Stomach (tissue), 19 donors: ENCODE measurements at places on chromosomes 12 and 14. TPM values are rescaled to one million over a fixed set of nuclear protein-coding genes. Genes with fewer than 3 reads are reported as not detected.

DNA sequence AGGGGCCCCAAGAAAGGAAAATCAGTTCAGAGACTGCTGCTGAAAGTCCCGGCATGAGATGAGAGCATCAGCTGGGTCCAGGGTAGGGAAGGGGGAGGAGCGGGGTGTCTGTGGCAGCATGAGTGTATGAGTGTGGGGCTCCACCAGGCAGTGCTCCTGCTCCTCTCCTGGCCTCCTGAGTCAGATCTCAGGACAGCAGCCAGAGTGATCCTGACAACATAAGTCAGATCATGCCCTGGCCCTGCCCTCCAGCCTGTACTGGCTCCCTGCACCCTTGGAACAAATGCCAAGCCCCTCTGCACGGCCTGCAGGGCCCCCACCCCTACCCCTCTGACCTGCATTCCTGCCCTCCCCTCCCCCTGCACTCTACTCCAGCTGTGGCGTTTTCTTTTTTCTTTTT is 24.2 kb upstream of the LRP1-AS start:
- no peaks in the 10 kb centered on the region for H3K27me3 ChIP-seq
- H3K36me3 ChIP-seq = peaks cover 87% of the 10 kb centered on the region
- no peak overlapping the region for H3K27ac ChIP-seq
- DNase-seq = no peak

GRCh38 chr12:98090731-98091130 is 424.7 kb upstream of the TMPO start:
- no peak overlapping the region for H3K4me3 ChIP-seq
- H3K36me3 ChIP-seq = no peaks in the 10 kb centered on the region
- DNase-seq = no peak
- no peaks in the 10 kb centered on the region for H3K4me1 ChIP-seq
- no peaks in the 10 kb centered on the region for H3K27me3 ChIP-seq

DNA sequence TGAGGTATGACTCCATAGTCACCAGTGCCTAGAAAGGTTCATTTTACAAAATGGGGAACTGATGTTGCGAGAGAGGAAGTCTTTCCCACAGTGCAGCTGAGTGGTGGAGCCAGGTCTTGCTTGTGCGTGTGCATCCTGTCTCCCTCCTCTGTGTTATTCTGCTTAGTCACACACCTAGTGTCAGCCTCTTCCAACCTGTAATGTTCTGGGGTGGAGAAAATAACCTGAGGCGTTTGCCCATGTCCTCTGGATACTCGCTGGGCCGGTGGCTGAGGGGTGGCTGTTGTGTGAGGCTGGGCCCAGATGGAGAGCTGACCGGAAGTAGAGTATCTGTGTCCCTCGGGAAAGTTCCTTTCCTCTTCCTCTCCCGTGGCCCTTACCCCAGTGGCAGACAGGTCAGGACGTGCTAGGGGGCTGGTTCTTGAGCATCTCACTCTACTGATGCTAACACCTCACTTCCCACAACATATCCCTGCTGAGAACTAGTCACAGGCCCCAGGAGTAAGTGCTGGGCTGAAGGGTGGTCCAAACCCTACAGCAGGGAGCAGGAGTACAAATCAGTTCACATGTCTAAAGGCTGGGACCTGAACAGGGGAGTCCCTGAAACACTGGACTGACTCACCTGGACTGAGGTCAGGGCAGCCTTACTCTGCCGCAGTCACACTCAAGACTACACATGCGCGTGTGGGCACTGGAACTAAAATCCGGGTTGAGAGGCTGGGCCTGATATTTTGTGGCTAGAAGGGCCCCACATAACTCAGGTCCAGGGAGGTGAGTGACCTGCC is 7.0 kb downstream of the MLF2 start:
- H3K27ac ChIP-seq = peak overlapping the region; percentile 67
- H3K27me3 ChIP-seq = no peaks in the 10 kb centered on the region
- no peaks in the 10 kb centered on the region for H3K4me1 ChIP-seq
- no peak overlapping the region for H3K4me3 ChIP-seq
- DNase-seq = no peak

DNA sequence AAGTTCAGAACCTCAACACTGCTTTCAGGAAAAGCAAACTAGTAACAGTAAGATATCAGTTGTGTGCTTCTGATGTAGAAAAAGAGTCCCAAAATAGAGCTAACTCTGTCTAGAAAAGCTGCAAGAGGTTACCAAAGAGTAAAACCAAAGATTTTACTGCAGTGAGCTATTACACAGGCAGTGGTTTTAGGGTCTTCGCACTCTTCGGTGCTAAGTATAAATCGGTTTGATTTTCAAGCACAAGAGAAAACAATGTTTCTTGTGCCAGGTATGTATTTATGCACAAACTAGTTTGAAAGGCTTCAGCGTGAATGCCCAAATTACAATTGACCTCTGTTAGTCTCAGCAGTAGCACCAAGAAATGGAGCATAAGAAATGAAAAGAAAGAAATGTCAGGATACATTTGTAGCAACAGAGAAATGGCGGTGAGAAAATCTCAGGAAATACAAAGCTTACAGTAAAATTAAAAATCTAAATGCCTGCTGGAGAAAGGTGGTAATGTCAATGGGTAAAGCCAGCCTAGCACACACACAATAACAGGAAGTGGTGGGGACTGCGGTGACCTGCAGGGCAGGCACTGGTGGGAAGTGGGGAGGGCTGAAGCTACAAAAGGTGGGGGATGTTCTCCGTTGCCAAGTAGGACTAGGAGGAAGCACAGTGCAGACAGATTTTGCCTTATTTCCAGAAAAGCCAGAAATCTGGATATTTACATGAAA is 18.0 kb upstream of the DYRK2 start:
- no peak overlapping the region for H3K27ac ChIP-seq
- H3K4me3 ChIP-seq = no peak overlapping the region
- no peaks in the 10 kb centered on the region for H3K27me3 ChIP-seq
- DNase-seq = peak; percentile 81

DNA sequence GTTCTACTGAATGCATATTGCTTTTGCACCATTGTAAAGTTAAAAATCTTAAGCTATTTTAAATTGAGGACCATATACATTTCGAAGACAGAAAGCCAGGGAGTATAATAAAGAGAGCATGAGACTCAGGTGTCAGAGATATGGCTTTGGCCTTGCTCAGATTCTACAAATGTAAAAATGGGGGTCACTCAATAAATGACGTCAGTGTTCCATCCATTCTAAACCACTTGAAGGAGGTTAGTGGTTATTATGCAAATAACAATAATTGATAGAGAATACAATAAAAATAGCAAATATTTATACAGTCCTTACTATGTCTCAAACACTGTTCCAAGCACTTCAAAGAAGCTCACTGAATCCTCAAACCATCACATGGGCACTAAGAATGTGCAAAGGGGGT is 20.1 kb downstream of the RTN1 start:
- DNase-seq = no peak
- H3K4me1 ChIP-seq = peaks cover 15% of the 10 kb centered on the region
- no peaks in the 10 kb centered on the region for H3K36me3 ChIP-seq
- H3K27ac ChIP-seq = no peak overlapping the region
- no peak overlapping the region for H3K4me3 ChIP-seq

DNA sequence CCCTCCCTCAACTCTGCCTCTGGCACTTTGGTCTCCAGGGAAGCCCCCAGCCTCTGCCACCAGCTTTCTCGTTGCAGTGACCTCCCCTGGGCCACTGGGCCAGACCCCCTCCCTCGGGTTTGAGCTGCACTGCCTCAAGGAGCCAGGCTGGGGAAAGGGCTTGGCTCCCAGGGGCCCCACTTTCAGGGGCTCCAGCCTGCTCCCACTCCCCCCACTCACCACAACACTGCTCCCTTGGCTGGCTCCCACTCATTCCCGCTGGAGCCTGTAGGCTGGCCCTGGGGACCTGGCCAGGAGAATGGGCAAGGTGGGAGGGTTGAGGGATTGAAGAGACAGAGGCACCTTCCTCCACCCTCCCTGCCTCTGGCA is 19.3 kb upstream of the KIF26A start:
- H3K4me1 ChIP-seq = peaks cover 26% of the 10 kb centered on the region
- no peaks in the 10 kb centered on the region for H3K36me3 ChIP-seq
- no peak overlapping the region for H3K4me3 ChIP-seq
- H3K27ac ChIP-seq = no peak overlapping the region
- H3K27me3 ChIP-seq = peaks cover 27% of the 10 kb centered on the region

- no peak overlapping the region for H3K27ac ChIP-seq
- no peaks in the 10 kb centered on the region for H3K27me3 ChIP-seq
- H3K36me3 ChIP-seq = no peaks in the 10 kb centered on the region
- H3K4me1 ChIP-seq = peaks cover 4% of the 10 kb centered on the region
- no peak overlapping the region for H3K4me3 ChIP-seq
These were observed 22.8 kb downstream of the FOXN4 start for GRCh38 chr12:109286252-109286651.

DNA sequence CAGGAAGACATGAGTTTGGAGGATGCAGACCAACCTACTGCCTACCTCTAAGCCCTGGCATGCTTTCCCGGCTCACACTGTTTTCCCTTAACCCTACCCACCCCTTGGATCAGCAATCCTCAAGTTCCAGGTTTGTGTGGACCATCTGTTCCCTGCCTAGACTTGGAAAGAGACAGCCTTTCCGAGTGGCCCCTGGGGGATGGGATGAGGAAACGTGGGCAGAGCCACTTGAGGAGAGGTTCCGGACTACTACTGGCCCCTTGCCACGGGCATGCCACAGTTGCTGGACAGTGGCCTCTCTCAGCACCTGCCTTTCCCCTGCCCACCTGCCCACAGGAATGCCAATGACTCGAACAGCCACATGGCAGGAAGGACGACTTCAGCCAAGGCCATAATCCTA is 135.9 kb downstream of the SLC15A4 start:
- no peak overlapping the region for H3K4me3 ChIP-seq
- H3K4me1 ChIP-seq = no peaks in the 10 kb centered on the region
- H3K27me3 ChIP-seq = no peaks in the 10 kb centered on the region

DNA sequence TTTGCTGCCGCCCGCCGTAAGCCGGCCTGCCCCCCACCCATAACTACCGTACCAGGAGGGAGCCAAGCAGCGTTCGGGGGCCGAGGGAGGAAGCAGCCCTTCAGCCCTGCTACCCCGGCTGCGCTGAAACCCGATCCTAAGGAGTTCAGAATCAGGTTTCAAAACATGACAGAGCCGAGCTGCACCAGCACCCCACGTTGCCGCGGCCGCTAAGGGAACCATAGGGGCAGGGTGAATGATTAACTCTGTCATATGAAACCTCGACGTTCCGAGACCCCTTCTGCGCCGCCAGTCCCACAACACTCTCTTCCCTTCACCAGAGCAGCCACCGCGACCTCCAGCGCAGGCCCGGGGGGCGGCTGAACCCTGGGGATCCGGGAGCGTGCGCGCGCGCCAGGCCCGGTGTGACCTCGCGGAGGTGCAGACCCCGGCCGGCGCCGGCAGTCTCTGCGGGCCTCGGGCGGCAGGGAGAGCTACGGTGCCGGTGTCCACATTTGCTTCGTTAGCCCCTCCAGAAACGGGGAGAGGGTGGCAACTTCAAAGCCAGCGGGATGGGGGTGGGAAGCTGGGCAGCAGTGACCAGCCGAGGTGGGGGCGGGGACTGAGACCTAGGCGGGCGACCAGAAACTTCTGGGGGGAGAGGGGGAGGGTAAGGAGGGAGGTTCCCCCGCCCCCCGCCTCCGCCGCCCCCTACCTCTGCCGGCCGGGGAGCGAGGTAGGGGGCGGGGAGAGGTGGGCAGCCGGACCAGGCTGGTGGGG is 1.6 kb downstream of the SIX4 start:
- peak overlapping the region; percentile 83 for H3K27ac ChIP-seq
- peaks cover 68% of the 10 kb centered on the region for H3K27me3 ChIP-seq
- peak overlapping the region; percentile 71 for H3K4me3 ChIP-seq
- H3K4me1 ChIP-seq = peaks cover 32% of the 10 kb centered on the region
- peak; percentile 77 for DNase-seq

GRCh38 chr12:79358716-79359300 is 332.0 kb downstream of the PAWR start:
- no peaks in the 10 kb centered on the region for H3K27me3 ChIP-seq
- no peak overlapping the region for H3K27ac ChIP-seq
- H3K4me3 ChIP-seq = no peak overlapping the region
- no peaks in the 10 kb centered on the region for H3K4me1 ChIP-seq
- no peaks in the 10 kb centered on the region for H3K36me3 ChIP-seq

- H3K36me3 ChIP-seq = peaks cover 5% of the 10 kb centered on the region
- no peaks in the 10 kb centered on the region for H3K4me1 ChIP-seq
- DNase-seq = no peak
- H3K27me3 ChIP-seq = no peaks in the 10 kb centered on the region
- no peak overlapping the region for H3K4me3 ChIP-seq
These were observed 29.1 kb downstream of the MOK start for GRCh38 chr14:102275866-102276265.

DNA sequence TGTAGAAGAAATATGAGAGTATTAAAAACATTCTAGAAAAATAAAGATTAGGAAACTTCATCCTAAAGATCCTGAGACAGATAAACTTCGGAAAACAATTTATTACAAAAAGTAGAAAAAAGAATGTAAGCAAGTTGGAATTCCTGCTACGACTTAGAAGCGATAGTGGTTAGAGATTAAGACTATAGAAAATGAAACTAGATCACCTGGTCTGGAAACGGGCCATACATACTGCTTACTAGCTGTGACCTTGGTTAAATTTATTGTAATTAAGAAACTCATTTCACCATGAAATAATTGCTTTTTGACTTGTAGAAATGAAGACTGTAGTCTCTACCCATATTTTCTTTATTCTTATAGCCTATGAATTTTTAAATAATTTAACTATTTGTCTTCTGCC is 614.1 kb downstream of the SLC16A7 start:
- no peaks in the 10 kb centered on the region for H3K4me1 ChIP-seq
- no peak overlapping the region for H3K4me3 ChIP-seq
- peak; percentile 15 for DNase-seq
- no peaks in the 10 kb centered on the region for H3K36me3 ChIP-seq
- H3K27ac ChIP-seq = no peak overlapping the region

DNA sequence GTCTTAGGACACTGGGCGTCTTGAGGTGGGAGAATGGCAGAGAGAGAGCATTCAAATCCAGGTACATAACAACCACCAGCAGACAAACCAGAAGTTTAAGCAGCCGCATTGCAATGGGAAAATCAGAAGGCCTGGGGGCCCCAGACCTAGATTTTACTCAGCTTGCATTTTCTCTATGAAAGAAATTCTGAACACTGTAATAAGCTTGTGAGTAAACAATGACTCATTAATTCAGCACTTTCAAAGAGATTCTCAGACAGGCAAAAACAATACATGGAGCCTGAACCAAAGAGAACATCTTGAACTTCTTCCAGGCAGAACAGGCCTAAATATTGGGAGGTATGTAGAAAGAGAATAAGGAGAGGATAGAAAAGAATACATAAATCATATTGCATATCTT is 69.8 kb upstream of the IFNG-AS1 start:
- peaks cover 15% of the 10 kb centered on the region for H3K4me1 ChIP-seq
- H3K4me3 ChIP-seq = no peak overlapping the region
- H3K27me3 ChIP-seq = no peaks in the 10 kb centered on the region
- no peak for DNase-seq
- H3K27ac ChIP-seq = no peak overlapping the region
- no peaks in the 10 kb centered on the region for H3K36me3 ChIP-seq

GRCh38 chr12:12209043-12209442 is 57.8 kb downstream of the LRP6 start:
- H3K27me3 ChIP-seq = no peaks in the 10 kb centered on the region
- DNase-seq = no peak
- H3K4me3 ChIP-seq = no peak overlapping the region
- H3K36me3 ChIP-seq = no peaks in the 10 kb centered on the region
- no peaks in the 10 kb centered on the region for H3K4me1 ChIP-seq
- H3K27ac ChIP-seq = no peak overlapping the region

GRCh38 chr12:8491646-8492530 is 21.4 kb upstream of the CLEC4D start:
- H3K4me1 ChIP-seq = no peaks in the 10 kb centered on the region
- no peaks in the 10 kb centered on the region for H3K36me3 ChIP-seq
- H3K27ac ChIP-seq = no peak overlapping the region
- H3K27me3 ChIP-seq = no peaks in the 10 kb centered on the region
- H3K4me3 ChIP-seq = no peak overlapping the region
- DNase-seq = no peak

Gene KCNK10
- polyA plus RNA-seq = 0.61 TPM

Gene RDH16
- polyA plus RNA-seq = not detected

Gene MEG3
- 131 TPM for polyA plus RNA-seq
